ENCODE measurements at places on chromosomes 11 and 22.

DNA sequence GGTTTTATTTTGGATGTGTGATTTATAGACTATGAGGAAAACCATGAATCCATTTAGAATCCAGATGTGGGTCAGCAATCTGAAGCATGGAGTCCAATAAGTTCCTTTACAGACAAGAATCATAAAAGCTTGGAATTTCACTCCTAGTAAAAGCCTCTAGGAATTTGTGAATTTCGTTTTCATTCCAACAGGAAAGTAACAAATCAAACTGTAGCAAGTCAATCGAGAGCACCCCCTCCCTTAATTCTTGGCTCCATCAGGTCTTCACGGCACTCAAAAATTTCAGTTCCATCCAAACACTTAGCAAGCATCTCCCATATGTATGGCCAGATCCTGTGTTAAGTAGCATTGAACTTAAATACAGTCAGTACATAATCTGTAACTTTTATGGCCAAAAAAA lies 143.6 kb upstream of the POU2AF2 start:
- DNase-seq, result no peak

DNA sequence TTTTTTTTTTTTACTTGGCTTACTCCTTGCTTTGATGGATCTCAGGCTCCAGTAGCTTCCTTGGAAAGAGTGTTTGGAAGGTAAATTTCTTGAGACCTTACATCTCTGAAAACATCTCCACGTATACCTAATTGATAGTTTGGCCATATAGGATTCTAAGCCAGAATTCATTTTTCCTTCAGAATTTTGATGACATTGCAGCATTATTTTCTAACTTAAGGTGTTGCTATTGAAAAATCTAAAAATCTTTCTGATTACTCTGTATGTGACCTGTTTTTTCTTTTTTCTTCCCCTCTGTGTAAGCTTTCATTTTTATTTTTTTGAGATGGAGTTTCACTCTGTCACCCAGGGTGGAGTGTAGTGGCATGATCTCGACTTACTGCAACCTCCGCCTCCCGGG lies 23.1 kb upstream of the SPTBN2 start:
- no peak for DNase-seq

- DNase-seq, result peak; percentile 95
Observed at GRCh38 chr22:38135133-38135706, 24.7 kb upstream of the BAIAP2L2 start.

GRCh38 chr22:42992886-42993479 lies 22.0 kb downstream of the PACSIN2 start:
- DNase-seq, result no peak

DNA sequence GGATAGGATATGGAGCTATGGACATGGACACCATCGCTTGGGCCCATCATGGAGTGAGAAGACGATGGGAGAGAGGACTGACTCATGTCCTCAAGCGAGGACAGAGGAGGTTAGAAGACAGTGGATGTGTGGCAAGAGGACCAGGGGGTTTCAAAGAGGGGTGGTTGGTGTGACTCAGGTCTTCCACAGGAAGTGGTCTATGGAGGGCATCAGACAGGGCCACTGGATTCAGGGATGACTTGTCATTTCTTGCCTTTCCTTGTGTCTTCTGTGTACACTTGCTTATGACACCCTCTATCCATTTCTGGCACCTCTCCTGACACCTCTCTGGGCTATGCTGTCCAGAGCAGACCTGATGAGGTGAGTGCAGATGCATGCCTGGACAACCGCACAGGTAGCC lies 115.4 kb downstream of the OSBP2 start:
- no peak for DNase-seq

GRCh38 chr11:91258876-91259275 lies 965.7 kb upstream of the FAT3 start:
- DNase-seq, result no peak

DNA sequence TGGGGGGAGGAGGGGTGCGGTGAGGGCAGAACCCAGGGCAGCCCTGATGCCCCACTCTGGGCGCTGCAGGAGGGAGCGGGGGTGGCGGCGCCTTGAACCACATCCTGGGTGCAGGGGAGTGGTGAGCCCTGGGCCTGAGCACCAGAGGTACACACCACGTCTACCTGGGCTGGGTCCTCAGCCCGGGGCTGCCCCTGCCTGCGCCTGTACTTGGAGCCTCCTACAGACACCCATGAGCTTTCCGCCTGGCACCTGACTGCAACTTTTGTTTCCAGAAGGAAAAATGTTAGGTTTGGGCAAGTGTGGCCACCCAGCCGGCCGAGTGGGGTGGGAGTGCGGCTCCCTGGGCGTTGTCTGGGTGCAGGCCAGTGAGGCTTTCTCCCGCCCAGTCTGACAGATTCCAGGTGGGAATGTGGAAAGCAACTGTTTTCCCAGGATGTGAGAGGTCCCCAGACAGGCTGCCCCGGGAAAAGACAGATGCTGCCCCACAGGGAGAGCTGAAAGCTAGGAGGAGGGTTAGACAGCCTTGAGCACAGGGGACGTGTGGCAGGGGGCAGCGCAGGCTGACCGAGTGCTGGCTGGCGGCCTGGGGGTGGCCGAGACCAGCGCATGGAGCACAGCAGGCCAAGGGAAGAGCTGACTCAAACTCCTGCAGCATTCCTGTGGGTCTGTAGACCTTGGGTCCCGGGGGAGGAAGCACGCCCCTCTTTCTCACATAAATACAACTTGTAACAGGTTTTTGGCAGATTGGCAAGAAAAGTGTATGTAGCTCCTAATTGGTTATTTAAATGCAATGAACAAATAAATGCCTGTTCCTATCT lies 44.1 kb downstream of the GNB1L start:
- DNase-seq, result no peak

DNA sequence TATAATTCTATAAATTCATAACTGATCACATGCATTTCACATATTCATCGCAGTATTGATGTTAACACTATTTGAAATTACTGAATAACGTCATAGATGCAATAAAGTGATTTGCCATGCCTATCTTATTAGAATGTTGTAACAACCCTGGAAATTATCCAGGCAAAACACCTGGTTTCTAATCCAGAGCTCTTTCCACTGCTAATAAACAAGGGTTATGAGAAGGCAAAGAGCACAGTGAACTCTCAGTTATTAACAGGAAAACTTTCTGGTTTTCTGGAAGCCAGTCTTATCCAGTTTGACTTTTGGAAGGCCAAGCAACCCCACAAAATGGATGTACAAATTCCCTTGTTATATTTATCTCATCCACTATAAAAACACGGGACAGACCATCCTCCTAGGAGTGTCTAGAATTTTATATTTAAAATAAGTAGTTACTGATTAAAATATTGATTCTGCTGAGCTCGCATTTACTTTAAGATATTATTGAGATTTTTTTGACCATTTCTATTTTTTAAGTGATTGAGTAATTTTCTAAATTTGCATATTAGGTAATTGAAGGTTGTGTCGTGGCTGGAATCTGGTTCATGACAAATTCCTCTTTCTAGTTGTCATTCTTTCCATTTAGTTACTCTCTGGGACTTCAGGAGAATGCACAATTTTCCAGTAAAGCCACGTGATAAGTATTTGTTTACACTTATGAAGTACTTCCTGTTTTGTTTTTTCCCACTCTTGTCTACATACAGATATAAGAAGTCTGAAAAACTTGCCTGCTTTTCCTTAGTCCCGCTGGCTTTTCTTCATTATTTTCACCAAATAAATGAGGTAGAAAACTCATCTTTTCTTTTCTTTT lies 47.9 kb downstream of the DCUN1D5 start:
- peak; percentile 12 for DNase-seq

GRCh38 chr11:61194169-61194671 lies 9.1 kb upstream of the PGA3 start:
- DNase-seq, result no peak

- DNase-seq, result peak; percentile 70
Observed at GRCh38 chr11:130652671-130653335, 204.4 kb downstream of the ADAMTS15 start.

GRCh38 chr22:40436505-40437431 lies 66.4 kb downstream of the SGSM3 start:
- DNase-seq, result peak; percentile 75

GRCh38 chr11:117361432-117361831 lies 33.8 kb downstream of the CEP164 start:
- no peak for DNase-seq

GRCh38 chr11:113329725-113330124 lies 15.3 kb downstream of the TTC12 start:
- no peak for DNase-seq

DNA sequence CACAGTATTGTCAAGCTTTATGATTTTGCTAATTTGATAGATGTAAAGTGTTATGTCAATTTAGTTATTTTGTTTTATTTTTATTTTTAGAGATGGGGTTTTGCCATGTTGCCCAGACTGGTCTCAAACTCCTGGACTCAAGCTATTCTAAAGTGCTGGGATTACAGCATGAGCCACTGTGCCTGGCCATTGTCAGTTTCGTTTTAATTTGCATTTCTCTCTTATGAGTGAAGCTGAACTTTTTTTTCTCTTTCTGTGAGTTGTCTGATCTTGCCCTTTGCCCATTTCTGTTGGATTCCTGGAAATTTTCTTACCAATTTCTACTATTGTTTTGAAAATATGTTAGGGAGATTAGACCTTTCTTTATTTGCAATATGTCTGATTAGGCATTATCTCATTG lies 15.5 kb downstream of the NEU3 start:
- DNase-seq, result no peak

GRCh38 chr11:119991669-119992068 lies 146.2 kb downstream of the TRIM29 start:
- DNase-seq, result no peak

DNA sequence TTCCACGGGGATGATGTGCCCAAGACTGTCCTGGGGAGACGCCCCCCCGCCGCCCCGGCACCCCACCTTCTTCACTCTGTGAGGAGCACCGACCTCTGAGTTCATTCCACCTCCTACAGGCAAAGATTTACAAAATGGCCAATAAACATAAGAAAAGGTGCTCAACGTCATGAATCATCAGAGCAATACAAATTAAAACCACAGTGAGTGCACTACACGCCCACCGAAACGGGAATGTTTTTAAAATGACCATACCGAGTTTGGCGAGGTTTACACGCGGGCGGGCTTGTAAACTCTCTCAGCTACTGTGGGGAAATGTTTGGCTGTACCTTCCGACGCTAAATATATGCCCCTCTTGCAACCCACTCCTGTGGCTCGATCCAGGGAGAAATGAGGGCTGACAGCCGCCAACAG lies 7.9 kb downstream of the NPTXR start:
- no peak for DNase-seq

GRCh38 chr11:86511086-86511551 lies 136.4 kb downstream of the CCDC81 start:
- DNase-seq, result peak; percentile 59

GRCh38 chr22:39153220-39153717 lies 789 bp upstream of the CBX7 start:
- DNase-seq, result no peak

DNA sequence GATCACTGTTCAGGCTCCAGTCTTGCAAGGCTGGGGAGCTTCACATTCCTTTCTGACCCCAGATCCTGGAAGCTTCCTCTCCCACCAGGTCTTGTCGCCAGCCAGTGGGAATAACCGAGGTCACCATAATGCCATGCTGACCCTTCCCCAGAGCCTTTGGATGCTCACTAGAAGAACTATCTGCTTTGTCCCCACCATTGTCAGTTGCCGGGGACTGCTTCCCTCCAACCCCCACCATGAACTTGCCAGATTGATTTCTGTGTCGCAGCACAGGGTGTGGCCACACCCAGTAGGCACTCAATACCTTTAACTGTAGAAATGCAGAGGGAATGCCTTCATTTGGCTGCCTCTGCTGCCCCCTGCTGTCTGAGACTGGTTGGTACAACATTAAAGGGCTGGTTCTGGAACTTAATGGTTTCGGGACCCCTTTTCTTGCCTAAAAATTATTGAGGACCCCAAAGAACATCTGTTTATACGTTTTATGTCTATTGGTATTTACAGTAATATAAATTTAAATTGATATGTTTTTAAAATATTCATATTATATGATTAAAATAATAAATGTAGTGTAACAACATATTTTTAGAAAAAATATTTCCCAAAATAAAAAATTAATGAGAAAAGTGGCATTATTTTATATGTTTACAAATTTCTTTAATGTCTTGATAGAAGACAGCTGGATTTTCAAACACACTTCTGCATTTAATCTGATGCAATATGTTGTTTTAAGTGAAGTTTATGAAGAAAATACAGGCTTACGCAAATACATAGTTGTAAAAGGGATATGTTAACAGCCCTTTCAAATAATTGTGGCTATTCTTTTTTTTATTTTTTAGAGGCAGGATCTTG lies 6.7 kb upstream of the GDPD5 start:
- DNase-seq, result peak; percentile 64

DNA sequence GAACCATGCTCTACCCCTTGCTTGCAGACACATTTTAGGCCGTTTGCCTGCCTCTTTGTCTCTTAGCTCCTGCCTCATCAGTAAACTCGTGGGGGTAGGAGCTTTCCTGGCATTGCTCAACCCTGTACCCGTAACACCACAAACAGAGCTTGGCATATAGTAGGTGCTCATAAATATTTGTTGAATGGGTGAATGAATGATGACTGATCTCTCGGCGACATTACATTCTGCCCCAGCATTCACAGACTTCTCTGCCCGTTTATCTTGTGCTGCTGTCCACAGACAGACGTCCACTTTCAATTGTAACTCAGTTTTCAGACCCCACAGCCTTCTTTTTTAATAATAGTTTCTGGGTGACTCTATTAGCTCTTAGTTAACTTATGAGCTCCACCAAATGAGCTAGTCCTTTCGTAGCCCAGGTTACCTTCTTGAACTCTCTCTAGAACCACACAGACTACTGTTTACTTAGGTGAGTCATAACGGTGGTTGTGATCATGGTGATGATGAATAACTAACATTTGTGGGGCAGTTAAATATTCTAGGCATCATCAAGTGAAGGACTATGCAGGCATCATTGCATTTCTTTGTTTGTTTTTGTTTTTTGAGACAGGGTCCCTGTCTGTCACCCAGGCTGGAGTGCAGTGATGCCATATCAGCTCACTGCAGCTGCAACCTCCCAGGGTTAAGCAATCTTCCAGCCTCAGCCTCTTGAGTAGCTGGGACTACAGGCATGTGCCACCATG lies 188.4 kb downstream of the ADAMTS15 start:
- peak; percentile 93 for DNase-seq

- DNase-seq, result no peak
Observed at GRCh38 chr22:48659404-48659996, 1168.2 kb downstream of the BRD1 start.

GRCh38 chr11:77636731-77637344 lies 756 bp downstream of the CLNS1A start:
- no peak for DNase-seq

DNA sequence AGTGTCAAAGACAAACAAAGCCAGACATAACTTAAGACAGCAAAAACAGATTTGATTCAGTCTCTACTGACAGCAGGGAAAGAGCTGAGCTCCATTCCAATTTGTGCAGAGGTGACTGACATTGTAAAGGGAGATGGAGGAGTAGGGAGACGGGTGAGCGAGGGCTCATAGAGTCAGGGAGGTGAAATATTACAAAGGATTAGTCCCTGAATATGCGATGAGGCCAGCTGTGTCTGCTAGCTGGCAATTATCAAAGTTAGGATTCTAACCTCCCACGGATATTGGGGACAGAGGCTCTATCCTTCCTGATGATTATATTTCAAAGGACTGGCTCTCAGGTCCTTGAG lies 8.3 kb downstream of the PLAAT2 start:
- DNase-seq, result no peak

- no peak for DNase-seq
Observed at GRCh38 chr22:46104170-46104880, 46.0 kb upstream of the PPARA start.

- no peak for DNase-seq
Observed at GRCh38 chr11:133168016-133168415, 364.3 kb downstream of the OPCML start.

GRCh38 chr11:123473941-123474677 lies 44.0 kb downstream of the GRAMD1B start:
- DNase-seq, result peak; percentile 82
